ENCODE measurements at places on chromosomes 7 and 10. TPM values are rescaled to one million over a fixed set of nuclear protein-coding genes. Genes with fewer than 3 reads are reported as not detected.

ZP3 gene
- 7.2 TPM for polyA plus RNA-seq

ZNF746 gene
- 7.0 TPM for polyA plus RNA-seq

INMT gene
- 6.8 TPM for polyA plus RNA-seq

SPDYE9 gene
- polyA plus RNA-seq: 0.25 TPM

CAV1 gene
- 244 TPM for polyA plus RNA-seq

GPR22 gene
- polyA plus RNA-seq: not detected
